ENCODE measurements at places on chromosomes 6 and 20.

GRCh38 chr20:17140894-17141293 is 85.9 kb upstream of the PCSK2 start:
- no peak for DNase-seq

DNA sequence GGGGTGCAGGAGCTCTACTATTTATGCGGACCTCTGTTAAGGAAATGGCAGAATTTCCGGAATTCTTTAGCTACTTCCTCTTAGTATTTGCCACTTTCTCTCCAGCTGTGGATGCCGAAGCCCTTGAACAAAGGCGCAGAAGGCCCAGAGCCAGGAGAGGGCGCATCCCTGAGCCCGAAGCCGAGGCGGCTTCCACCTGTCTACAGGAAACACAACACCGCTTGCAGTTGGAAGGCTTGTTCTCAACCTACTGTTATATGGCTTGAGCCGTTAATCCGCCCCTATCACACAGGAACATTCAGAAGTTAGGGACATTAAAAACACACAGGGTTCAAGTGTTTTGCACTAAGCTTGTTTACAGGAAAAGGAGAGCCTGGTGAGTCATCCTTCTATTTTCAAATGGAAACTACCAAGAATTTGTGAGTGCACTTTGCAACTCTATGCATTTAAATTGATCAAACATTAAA is 417.1 kb downstream of the BCKDHB start:
- DNase-seq: no peak

DNA sequence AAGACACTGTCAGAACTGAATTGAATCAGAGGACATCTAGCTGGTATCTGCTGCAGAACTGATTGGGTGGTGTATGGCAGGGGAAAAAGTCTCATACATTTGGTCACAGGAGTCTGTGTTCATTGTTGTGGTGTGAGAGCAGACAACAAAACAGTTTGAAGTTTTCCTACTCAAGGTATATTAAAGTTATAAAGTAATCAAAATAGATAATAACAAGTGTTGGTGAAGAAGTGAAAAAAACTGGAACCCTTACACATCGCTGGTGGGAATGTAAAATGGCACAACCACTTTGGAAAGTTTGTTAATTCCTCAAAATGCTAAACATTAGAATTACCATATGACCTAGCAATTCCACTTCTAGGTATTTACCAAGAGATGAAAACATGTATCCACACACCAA is 24.7 kb downstream of the SRPK1 start:
- DNase-seq: no peak

DNA sequence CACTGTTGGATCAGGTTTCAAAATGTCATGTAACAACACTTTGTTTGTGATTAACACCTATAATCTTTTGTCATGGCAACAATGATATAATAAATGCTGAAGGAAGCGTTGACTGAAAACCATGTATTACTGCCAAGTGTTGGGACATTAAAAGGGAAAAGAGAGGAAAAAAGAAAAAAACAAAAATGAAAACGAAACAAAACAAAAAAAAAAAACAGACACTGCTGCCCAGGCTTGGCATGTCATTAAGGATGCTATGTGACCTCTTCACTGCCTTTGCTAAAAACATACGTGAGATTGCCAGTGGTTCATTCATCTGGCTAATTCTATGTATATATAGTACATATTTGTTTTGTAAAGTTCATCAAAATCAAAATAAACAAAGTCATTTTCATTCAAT is 516.7 kb upstream of the RNF217 start:
- no peak for DNase-seq

GRCh38 chr6:160069050-160069454 is 52.6 kb upstream of the SLC22A1 start:
- no peak for DNase-seq

DNA sequence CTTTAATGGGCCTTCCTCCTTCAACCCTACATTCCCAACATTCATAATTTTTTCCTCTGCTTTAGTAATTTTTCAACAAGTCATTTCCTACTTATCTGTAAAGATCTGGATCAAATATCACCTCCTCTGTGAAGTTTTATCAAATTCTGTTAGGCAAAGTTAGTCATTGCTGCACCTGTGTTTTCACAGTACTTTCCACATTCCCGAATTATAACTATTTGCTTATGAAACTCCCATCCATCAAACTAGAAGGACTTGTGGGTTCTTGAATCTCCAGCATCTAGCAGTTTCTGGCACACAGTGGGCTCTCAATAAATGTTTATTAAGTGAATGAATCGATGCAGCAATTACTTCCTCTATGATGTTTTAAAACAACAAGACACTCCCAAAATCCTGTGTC is 257.6 kb downstream of the HDGFL1 start:
- DNase-seq: no peak

GRCh38 chr20:19976595-19977372 is 40.4 kb upstream of the NAA20 start:
- DNase-seq: no peak
